ENCODE measurements at places on chromosomes 5 and 9.

DNA sequence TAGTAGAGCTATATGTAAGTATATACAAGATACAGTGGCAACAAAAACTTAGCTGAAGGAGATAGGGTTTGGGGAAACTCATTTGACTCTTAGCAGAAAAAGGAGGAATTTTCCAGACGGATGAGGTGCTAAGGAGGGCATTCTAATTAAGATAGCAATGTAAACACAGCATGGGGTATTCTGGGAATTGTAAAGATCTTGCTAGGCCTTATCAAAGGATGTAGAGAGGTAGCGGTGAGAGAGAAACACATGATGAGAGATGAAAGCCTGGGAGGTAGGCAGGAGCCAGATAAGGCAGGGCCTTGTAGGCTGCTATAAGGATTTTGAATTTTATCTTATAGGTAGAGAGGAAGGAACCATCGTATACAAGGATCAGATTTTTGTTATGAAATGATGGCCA lies 106.6 kb upstream of the KCNN2 start:
- no peak for DNase-seq

DNA sequence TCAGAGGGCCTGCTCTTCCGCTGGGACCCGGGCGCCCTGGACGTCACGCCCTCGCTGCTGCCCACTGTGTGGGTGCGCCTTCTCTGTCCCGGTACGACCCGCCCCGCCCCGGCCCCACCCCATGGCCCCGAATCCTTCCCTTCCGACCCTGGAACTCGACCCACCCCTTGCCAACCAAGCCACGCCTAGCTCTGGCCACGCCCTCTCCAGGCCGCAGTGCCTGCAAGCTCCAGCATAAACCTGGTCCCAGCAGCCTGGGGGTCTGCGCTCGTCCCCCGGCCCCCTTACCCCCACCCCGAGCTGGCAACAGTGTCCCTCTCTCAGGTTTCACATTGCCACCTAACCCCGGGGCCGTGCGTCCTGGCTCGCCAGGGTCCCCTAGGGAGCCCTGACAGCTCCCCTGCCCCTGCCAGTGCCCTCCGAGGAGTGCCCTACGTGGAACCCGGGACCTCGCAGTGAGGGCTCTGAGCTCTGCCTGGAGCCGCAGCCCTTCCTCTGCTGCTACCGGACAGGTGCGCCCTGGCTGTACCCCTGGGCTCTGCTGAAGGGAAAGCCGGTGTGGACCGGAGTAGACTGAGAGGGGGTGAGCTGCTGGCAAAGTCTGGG lies 3.4 kb downstream of the ADGRD2 start:
- no peak for DNase-seq

DNA sequence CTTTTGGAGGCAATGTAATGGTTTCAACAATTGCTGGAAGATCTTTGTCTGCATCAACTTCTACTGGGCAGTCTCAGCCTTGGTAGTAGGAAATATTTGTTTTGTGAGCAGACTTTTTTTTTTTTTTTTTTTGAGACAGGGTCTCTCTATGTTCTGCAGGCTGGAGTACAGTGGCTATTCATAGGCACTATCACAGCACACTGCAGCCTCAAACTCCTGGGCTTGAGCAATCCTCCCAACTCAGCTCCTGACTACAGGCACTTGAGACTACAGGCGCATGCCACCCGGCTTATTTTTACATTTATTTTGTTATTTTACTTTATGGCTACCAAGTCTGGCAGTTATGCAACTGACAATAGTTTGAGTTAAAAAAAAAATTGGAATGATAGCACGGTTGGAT lies 187.3 kb downstream of the SNX18 start:
- DNase-seq: no peak

DNA sequence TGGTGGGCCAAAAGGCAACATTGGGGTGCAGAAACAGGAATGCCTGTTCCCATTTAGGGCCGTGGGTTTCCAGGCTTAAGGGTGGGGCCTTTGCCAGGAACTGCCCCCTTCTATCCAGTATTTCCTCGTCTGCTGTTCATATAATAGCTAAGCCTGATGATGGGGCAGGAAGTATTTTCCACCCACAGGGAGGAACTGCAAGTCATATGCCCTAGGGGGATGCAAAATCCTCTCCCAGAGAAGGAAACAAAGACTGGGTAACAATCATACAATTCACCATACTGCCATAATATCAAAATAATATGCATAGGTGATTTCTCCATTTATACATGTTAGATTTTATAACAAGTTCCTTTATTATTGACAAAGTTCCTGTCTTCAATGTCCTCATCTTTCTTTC lies 20.5 kb upstream of the RPS23 start:
- no peak for DNase-seq

DNA sequence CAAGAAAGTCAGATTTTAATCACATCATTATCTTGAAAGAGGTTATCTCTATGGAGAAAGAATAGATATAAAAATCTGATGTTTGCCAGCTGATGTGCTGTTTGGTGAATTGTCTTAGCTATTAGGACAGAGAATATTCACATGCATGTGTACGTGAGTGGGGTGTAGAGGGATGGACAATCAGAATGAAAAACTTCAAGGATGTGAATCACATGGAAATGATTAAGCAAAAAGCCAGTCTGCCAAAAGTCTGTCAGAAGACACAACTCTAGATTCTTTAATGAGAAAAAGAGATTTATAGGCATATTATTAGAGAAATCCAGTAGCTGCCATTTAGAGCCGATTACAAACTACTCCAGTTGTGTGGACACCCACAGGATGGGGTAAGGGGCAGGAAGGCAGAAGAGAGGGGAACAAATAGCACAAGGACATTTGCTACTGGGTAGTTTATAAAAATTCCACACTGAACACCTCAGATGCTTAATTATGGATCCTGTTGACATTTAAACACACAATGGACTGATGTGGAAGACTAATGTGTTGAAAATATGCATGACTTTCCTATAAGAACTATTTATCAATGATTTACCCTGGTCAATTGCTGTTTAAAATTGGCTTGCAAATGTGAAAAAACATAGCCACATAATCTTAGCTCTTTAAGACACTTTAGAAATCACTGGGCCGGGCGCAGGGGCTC lies 127.4 kb downstream of the PTTG1 start:
- DNase-seq: no peak

- no peak for DNase-seq
These were observed 488 bp downstream of the COL15A1 start for GRCh38 chr9:98944057-98944733.
